Upper lobe of right lung (tissue), 1 donor: ENCODE measurements at places on chromosomes 7 and 10.

- DNase-seq: no peak
Measured at GRCh38 chr10:122864901-122865300, 14.5 kb downstream of the FAM24B start.

GRCh38 chr7:41977661-41978060 lies 259.3 kb downstream of the GLI3 start:
- DNase-seq: no peak

DNA sequence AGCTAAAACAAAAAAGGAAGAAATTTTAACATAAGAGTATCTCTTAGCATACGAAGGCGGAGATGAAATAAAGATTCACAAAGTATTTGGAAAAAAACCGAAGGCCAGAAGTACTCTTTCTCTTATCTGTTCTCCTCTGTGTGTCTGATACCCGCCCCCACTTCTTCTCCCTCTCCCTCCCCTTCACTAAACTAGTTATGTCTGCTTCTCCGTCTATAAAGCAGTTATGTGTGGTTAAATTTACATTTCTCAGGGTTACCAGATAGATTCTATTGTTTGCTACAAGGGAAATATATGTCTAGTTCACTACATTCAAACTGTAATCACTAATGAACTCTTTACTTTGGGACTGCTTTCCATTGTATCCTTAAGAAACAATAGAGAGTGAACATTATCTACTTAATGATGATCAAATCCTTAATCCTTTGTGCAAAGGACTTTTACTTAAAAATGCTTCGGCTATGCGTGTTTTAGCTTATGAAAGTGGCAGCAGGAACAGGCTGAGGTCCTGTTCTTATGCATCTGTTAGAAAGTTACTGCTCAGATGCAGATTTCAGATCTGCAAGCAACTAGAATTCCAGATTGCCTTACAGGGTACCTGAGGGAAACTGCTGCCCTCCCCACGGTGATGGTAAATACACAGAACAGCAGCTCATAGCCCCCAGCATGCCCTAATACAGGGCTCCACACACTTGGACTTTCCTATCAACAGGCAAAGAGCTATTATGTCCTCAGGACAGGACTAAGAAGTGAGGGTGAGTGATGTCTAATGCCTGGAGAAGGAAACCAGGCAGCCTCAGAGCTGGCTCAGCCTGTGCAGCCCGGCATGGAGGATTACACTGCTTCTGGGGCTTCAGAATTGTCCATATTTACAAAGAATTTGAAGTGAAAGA lies 273.3 kb downstream of the FZD1 start:
- DNase-seq: no peak

DNA sequence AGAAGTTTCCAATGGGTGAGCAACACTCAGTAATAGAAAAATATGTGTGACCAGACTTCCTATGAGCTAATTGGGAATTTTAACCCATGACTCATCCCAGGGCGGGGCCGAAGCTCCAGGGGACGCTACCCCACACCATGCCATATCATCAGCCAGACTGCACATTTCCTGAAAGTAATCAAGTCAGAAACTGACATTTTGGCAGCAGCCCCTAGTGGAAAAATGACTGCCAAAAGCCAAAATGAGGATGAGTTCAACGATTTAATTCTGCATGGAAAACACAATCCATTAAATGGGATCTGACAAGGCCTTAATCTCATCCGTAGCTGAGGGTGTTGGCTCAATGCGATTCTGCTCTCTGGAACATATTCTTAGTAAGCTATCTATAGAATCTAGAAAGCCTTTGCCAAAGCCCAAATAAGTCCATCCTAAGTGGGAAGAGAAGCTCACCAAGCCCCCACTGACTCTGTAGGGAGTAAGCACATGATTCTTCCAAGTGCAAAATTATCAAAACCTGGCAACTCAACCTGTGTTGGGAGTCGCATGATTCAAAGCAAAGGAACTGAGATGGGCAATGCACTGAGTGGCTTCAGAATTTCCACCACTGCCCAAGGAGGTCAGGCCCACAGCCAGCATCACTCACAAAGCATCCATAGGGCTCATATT lies 93.1 kb upstream of the PDE1C start:
- no peak for DNase-seq

- DNase-seq: no peak
Measured at GRCh38 chr7:104956753-104957450, 57.1 kb upstream of the KMT2E start.

- DNase-seq: no peak
Measured at GRCh38 chr7:159317294-159317693, 172.6 kb upstream of the VIPR2 start.

DNA sequence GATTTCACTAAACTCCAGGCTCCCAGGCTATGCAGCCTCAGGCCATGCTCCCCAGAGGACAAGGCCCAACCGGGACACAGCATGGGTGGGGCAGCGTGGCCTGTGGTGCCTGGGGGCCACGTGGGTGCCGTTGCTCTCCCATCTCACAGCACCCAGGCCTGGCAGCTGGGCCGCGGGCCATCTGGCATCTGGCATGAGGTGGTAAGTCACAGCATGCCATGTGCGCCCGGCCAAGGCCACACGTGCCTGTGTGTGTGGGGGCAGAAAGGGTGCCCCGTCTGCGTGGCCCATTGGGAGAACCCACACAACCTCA lies 204.1 kb downstream of the EBF3 start:
- DNase-seq: peak; percentile 51

GRCh38 chr10:45199205-45199740 lies 116.1 kb downstream of the OR13A1 start:
- no peak for DNase-seq

DNA sequence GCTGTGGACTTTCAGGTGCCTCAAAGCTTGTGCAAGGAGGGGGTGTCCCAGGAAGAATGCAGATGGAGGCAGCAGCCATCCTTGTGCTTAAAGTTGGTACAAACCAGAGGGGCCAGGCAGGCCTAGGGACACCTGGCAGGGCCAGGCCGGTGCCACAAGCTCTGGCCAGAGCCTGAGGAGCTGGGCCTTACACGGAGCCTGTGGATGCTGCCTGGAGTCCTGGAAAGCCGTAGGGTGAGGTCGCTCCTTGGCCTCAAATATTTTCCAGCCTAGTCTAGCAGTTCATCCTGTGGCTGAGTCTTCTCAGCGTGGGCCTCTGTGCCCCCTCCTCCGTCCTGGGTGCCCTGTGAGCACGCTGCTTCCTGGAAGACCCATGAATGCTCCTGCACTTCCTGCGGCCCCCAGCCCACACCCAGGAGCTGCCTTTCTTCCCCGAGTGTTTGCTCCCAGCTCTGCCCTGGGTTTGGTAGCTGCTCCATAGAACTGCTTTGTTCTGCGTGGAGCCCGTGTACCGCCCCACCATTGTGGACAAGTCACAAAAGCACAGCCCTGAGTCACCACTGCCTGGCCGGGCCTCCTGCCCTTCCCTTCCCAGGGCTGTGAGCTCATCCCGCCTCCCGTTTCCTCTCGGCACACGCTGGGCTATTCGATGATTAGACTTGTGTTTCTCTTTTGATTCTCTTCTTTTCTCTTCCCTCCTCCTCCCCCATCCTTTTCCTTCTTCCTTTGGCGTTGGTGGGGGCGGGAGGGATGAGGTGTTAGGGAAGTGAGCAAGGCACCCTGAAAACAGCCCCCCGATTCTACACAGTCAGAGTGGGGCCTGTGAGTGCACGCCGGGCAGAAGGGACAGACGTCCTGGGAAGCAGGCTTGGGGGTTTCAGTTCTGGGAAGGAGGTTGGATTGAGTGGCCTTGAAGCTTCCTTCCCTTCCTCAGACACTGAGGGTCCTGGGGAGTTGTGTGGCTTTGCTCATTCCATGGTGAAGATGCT lies 73.2 kb upstream of the SHH start:
- DNase-seq: peak; percentile 50

DNA sequence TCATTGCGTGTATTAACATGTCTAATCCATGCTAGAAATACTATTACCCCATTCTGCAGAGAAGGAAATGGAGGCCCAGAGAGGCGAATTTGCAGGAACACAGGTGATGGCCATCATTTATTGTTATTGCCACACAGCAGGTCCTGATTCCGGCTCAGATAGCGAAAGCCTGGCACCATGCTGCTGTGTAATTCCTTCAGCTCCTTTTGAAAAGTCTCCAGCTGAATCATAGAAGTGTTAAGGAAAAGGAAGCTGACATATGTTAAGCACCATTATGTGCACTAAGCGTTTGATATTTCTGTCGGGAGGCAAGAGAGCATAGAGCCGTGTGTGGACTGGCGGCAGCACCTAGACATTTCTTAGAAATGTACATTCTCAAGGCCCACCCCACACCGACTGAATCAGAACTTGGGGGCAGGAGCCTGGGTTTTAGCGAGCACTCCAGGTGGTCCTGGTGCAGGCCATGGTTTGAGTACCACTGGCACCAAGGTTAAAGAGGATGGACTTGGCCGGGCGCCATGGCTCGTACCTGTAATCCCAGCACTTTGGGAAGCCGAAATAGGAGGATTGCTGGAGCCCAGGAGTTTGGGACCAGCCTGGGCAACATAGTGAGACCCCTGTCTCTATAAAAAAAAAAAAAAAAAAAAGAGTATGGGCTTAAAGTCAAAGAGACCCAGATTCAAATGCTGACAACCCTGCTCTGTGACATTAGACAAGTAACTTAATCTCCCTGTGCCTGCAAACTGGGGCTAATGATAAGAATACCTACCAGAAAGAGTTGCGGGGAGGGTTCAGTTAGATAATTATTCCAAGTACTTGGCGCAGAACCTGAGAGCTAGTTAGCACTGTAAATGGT lies 52.2 kb downstream of the UNC5B start:
- no peak for DNase-seq

DNA sequence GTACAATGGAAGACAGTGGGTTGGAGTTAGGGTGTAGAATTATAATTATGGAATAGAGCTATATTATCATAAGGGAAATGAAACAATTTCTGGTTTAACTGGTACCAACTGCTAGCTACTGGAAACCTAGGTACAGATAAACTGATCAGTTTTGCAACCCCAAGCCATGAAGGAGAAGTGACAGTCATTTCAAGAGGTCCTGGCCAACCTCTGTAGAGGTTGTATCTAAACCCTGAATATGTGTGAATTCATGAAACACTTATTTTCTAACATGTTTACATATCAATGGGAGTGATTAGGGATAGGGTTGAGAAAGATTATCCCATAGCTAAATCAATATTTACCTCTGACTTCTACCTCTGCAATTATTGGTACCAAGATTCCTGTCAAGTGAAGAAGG lies 29.9 kb upstream of the CC2D2B start:
- DNase-seq: no peak

GRCh38 chr7:36602934-36603887 lies 121.1 kb downstream of the AOAH start:
- DNase-seq: no peak

GRCh38 chr7:75850235-75850634 lies 28.6 kb upstream of the RHBDD2 start:
- DNase-seq: no peak

DNA sequence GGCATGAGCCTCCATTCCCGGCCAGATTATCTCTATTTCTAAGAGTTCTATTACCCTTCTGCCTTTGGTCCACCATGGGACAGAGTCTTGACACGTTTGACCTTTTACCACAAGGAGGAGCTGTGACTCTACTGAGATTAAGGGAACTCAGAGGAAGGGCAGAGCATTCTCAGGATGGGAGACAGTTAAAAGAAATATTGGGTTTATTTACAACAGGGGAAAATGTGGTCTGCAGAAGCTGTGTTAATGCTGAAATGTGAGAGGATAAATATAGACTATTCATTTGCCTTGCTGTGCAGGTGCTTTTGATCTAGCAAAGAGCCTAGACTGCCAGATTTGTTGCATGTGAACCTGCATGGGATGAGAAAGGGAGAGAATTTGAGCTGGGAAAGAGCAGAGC lies 45.8 kb upstream of the PRSS58 start:
- DNase-seq: no peak

GRCh38 chr10:133196936-133197758 lies 32.9 kb upstream of the UTF1 start:
- no peak for DNase-seq
